Small intestine (tissue), 16 donors: ENCODE measurements at places on chromosomes 16 and 17.

DNA sequence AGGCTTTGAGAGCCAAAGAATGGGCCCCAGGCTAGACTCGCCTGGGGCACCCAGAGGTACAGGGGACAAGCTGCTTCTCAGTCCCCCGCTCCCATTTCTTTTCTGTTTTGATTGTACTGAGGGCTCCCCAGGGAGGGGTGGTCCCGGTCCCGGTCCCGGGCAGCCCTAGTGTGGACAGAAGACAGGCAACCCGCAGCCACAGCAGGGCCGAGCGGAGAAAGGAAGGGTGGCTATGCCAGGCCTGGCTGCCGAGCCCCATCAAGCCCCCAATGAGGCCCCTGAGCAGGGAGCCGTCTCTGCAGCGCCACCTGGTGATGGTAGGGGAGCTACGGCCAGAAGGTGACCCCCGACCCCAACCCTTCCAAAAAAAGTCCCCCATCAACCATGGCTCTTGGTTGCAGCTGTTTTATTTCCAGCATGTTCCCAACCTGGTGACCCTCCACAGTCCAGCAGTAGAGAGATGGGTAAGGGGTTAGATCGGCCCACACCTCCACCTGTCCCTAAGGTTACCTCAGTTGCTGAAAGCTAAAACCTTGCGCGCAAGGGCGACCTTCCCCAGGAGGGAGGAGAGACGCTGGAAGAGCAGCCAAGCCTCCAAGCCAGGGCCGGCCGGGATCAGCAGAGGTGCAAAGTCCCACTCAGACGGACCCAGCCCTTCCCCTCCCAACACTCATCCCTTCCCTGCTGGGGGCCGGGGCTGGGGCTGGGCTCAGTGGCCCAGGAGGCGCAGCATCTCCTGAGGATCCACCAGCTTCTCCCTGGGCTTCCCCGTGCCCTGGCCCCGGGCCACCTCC is 2.6 kb upstream of the GRIN2C start:
- DNase-seq = peak; percentile 73

- DNase-seq = peak; percentile 36
These were observed 64.1 kb upstream of the LGALS9 start for GRCh38 chr17:27566671-27567562.

- no peak for DNase-seq
These were observed 1.9 kb upstream of the ZC3H7A start for GRCh38 chr16:11799017-11799381.

DNA sequence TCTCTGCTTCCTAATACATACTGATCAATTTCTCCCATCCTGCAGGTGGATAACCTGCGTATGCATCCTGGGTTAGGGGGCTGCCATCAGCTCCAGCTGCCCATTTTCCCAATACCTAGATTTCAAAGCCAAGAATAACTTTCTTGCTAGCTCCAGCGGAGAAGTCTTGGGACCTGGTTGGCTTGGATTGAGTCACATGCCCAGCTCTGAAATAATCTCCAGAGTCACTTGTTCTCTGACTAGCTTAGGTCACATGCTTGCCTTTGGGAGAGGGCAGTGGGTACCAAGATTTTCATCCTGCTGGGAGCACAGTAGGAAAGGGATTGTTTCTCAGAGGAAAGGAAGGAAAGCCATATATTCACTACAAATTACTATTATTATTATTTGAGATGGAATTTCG is 70.0 kb upstream of the ELAC2 start:
- no peak for DNase-seq

DNA sequence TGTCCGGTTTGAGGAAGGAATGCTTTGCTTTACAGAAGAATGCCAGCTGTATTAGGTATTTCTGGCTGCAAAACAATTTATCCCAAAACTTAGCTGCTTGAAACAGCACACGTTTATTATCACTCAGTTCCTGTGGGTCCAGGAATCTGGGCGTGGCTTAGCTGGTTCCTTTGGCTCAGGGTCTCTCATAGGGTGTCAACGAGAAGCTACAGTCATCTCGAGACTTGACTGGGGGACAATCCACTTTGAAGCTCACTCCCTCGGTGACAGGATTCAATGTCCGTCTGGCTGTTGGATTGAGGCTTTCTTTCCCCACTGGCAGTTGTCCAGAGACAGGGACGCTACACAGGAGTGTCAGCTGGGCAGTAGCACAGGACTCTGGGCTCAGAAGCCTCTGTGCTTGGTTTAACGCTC is 9.6 kb upstream of the RHBDF2 start:
- no peak for DNase-seq

GRCh38 chr16:30523768-30524574 is 2.4 kb downstream of the ZNF768 start:
- DNase-seq = no peak

- peak; percentile 32 for DNase-seq
These were observed 540 bp downstream of the PPP4C start for GRCh38 chr16:30076276-30076791.

GRCh38 chr16:89596957-89597649 is 16.3 kb upstream of the DPEP1 start:
- no peak for DNase-seq

- peak; percentile 76 for DNase-seq
These were observed 3.1 kb upstream of the SETD6 start for GRCh38 chr16:58511933-58512815.

- no peak for DNase-seq
These were observed 22.9 kb upstream of the ZFPM1 start for GRCh38 chr16:88430185-88430523.

- DNase-seq = no peak
These were observed 6.0 kb downstream of the LYRM1 start for GRCh38 chr16:20906341-20907255.

DNA sequence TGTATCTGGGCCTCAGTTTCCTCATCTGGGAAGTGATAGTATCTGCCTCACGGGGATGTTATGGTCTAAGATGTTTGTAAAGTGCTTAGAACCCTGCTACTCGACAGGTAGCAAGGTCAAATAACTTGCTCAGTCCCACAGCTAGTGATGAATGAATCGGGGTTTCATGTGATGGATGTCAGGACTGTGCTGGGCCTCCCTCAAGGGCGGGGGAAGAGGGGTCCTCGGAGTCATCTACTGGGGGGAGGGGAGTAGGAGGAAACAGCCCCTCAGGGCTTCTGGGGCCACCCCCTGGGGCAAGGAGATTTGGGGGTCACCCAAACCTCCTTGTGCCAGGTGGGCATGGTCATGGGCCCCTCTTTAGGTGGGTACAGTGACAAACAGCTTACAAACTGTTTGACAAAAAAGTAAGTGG is 732 bp downstream of the PNPO start:
- no peak for DNase-seq

DNA sequence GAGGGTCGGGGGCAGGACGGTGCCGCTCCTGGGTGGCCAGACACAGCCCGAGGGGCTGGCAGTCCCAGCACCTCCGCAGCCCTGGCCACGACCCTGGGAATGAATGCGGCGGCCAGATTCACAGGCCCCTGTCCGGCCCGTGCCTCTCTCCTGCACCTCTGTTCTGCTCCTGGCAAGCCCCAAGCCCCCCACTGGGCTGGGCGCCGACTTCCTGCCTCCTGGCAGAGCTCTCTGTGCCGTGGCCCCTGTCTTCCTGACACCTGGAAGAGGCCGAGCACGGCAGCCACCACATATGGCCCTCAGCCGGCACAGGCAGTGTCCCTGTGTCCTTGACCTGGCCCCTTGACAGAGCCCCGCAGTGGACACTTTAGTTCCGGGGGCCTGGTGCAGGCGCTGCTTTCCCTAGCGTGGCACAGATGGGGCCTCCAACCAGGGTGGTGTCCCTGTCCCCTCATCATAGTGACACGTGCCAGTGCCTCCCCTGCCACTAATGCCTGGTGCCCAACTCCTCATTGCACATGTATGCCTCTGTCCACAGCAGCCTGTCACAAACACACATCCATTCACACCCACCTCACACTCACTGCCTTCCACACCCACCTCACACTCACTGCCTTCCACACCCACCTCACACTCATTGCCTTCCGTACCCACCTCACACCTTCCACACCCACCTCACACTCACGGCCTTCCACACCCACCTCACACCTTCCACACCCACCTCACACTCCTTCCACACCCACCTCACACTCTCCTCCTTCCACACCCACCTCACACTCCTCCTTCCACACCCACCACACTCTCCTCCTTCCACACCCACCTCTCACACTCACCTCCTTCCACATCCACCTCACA is 110.6 kb upstream of the PLCG2 start:
- no peak for DNase-seq

DNA sequence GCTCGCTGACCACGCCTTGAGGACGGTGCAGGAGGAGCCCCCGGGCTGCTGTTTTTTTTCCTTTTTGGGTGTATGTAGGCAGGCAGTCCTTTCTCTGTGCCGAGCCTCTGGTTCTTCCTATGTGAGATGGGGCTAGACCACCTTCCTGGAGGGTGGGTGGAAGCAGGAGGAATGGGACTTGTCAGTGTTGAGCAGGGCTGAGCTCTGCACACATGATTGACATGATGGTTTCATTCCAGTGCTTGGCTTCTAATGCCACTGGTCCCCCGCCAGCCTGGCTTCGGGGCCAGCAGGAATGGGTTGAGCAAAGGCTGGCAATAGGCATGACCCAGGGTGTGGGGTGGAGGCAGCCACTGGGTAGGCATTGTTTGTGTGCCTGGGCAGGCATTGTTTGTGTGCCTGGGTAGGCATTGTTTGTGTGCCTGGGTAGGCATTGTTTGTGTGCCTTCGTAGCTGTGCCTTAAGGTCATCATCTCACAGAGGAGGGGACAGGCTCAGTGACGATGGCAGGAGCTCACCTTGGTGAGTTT is 14.2 kb upstream of the ADCY7 start:
- DNase-seq = no peak

DNA sequence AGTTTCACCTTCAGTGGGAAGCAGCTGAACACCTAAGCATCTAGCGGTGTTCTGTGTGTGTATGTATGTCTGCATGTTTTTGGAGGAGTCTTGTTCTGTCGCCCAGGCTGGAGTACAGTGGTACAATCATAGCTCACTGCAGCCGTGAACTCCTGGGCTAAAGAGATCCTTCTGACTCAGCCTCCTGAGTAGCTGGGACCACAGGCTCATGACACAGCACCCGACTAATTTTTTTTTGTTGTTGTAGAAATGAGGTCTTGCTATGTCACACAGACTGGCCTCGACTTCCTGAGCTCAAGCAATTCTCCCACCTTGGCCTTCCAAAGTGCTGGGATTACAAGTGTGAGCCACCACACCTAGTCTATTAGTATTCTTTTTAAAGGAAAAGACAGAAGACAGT is 30.2 kb upstream of the FAAP100 start:
- no peak for DNase-seq

DNA sequence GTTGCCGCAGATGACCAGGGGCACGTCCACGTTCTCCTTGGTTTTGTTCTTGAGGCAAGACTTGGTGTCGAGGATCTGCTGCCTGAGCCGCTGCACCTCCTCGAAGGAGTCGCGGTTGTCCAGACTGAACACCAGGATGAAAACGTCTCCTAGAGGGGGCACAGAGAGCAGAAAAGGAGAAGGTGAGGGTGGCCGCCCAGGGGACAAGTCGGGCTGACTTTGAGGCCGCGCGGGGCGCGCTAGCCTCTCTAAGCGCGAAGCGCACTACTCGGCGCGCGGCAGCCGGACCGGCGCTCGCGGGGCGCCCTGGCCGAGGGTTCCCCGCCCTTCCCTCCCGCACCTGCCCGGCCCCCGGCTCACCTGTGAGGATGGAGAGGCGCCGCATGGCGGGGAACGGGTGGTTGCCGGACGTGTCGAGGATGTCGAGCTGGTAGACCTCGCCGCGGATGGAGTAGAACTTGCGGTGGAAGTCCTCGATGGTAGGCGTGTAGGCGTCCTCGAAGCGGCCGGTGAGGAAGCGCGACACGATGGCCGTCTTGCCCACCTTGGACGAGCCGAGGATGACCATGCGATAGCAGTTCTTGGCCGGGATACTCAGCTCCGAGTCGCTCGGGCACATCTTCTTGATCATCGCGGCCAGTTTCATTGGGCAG is 533 bp downstream of the RASD1 start:
- DNase-seq = peak; percentile 68

GRCh38 chr17:35808240-35808961 is 883 bp upstream of the TAF15 start:
- no peak for DNase-seq

DNA sequence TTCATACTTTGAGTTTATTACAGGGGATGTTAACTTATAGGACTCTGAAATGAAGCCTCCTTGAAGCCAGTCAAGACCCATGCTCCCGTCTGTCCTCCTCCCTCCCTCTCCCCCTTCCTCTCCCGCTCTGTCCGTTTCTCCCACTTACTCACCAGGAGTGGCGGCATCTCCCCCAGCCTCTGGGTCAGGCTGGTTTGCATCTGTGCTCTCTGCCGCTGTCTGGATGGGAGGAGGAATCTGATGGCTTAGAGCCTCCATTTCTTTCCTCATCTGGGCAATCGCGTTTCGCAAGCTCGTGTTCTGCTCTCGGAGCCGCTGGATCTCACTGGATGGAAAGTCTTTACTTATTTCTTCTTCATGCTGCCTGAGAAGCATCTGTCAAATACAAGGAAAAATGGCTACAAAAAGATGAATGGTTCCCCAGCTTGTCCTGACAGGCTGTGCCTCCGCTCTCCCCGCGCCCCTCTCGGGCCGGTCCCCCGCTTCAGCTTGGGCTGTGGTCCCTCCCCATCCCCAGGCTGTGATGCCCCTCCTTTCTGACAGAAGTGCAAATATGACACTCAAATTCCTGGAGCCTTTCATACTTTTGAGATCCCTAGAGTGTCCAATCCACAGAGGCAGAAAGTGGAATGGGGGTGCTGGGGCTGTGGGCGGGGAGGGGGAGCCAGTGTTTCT is 40.0 kb downstream of the CCDC57 start:
- DNase-seq = no peak

- DNase-seq = peak; percentile 96
These were observed at the start of gene CORO7 for GRCh38 chr16:4416200-4417032. Gene CORO7 (minus strand): TSS chr16:4416596. CDS start chr16:4416518, 78 bp downstream.

GRCh38 chr16:62225675-62226074 is 189.4 kb upstream of the CDH8 start:
- DNase-seq = peak; percentile 19

DNA sequence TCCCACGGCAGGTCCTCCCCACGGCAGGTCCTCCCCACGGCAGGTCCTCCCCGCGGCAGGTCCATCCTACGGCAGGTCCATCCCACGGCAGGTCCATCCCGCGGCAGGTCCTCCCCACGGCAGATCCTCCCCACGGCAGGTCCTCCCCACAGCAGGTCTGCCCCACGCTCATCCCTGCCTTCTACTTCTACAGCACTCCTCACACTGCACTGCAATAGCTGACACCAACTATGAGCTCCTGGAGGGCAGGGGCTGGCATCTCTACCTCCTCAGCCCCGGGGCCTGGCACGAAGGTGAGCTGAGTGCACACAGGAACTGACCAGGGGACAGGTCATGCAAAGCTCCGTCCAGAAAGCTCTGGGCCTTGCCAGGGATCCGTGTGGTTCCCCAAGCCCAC is 45.3 kb downstream of the RPH3AL start:
- DNase-seq = no peak

- DNase-seq = no peak
These were observed 6.2 kb upstream of the CYLD start for GRCh38 chr16:50735629-50736122.
